Activated CD4-positive, alpha-beta memory T cell treated with anti-CD3 and anti-CD28 coated beads for 36 hours (primary cell): ENCODE measurements at places on chromosomes 12 and 14. TPM values are rescaled to one million over a fixed set of nuclear protein-coding genes. Genes with fewer than 3 reads are reported as not detected.

- DNase-seq = no peak
Observed at GRCh38 chr14:54589076-54589475, 22.1 kb downstream of the SAMD4A start.

- no peak for DNase-seq
Observed at GRCh38 chr12:100375038-100375735, 18.3 kb downstream of the SLC17A8 start.

GRCh38 chr14:106039400-106039799, 513.0 kb downstream of the TMEM121 start:
- peak; percentile 77 for DNase-seq

GRCh38 chr12:9068600-9068999, 47.1 kb downstream of the A2M start:
- DNase-seq = no peak

DNA sequence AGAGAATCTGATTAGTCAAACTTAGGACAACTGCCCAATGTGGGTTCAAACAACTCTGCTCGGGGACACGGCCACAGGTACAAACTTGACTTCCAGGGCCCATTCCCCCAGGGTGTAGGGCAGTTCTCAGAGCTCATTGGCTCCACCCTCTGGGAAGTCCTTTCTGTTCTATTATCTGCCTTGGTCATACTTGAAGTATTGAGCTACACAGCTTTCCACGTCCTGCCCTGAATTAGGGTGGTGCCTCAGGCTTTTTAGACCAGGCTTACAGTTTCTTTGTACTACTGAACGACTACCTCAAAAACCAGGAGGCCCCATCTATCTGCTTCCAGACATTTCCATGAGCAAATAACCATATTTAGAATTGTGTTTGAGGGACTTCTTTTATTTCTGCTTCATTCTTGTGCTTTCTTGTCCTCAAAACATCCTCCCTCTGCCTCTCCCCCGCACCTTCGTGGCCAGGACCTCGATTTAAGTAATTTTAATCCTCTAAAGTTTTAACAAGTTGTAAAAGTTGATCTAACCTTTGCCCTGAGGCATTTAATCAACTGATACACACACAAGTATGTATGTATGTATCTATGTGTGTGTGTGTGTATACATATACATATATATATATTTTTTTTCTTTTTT, 281.7 kb upstream of the AMIGO2 start:
- peak; percentile 73 for DNase-seq

- no peak for DNase-seq
Observed at GRCh38 chr12:80470403-80470802, 26.4 kb downstream of the PTPRQ start.

DNA sequence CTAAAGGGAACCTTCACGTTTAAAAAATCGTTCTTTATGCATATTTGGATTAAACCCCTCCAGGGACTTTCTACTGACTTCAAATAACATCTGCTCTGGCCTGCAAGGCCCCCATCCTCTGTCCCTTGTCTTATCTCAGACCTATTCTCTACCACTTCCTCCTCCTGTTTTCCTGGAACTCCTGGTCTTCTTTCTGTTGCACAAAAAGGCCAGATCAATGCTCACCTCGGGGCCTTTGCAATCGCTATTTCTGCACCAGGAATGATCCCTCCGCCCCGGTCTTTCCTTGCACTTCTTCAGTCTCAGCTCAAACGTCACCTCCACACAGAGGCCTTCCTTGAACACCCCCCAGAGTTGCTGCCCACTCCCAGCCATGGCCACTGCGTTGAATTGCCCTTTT, 57.6 kb upstream of the BEGAIN start:
- no peak for DNase-seq

DNA sequence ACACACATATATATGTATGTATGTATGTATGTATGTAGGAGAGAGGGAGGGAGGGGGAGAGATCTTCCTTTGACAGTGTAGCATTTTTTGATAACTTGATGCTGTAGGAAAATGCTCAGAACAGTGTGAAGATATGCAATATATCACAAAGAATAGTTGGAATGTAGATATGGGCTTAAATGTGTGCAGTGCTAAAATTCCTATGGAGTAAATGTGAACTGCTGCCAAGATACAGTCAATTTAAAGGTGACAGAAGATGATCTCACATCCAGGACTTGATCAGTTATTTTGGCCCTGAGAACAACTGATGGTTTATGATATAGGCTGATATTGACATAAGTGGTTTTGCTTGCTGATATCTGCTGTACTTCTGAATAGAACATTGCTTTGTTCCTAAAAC, 84.2 kb downstream of the DAAM1 start:
- no peak for DNase-seq

- DNase-seq = peak; percentile 2
Observed at GRCh38 chr12:52248541-52249461, 15.8 kb downstream of the KRT7 start.

- DNase-seq = no peak
Observed at GRCh38 chr14:26621807-26622560, 24.2 kb upstream of the NOVA1 start.

- DNase-seq = peak; percentile 89
Observed at GRCh38 chr12:46269429-46270241, 792 bp upstream of the SLC38A1 start.

DNA sequence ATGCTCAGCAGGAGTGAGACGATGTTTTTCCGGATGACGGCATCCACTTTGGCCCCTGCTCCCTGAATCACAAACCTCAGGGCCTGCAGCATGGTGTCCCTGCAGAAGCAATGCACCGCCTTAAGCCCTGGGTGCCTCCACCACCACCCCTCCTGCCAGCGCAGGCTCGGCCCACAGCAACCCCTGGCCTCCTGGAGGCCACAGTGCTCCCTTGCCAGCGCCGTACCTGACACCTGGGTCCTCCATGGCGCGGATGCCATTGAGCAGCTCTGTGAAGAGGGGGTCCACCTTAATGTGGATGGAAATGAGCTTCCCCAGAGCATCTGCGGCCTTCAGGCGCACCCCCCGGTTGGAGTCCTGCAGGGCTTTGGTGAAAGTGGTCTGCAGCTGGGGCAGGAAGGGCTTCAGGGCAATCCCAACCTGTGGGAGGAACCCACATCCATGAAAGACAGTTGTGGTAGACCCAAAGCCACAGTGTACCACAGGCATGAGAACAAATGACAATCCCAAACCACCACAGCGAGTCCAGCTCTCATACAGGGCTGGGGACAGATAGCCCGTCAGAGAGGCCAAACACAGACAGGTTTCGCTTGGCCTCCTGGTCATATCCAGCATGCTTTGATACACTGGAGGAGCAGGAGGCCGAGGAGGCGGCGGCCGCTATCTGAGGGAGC, 17.9 kb upstream of the RAB35 start:
- no peak for DNase-seq

DNA sequence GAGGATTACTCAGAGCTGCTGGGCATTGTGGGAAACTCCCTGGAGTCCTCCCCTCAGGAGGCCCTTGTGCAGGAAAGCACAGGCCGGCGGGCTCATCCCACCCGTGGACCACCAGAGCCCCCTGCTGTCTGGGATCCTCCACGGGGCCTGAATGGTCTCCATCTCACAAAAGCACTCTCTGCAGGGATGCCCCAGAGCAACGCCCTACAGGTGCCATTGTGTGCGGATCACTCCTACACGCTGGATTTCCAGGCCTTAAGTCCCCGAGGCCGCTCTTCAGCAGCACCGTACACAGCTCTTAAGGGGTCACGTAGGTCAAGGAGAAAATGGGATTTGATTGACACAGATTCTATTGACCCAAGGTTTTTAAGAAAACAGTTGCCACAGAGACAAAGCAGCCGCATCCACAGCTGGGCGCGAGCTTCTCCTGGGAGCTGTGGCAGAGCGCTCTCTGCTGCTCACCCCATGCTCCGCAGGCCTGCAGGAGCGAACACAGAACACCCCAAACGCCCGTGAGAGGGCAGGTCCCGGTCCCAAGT, 36.7 kb upstream of the RIMBP2 start:
- no peak for DNase-seq

CLEC7A gene
- total RNA-seq = not detected

NTF3 gene
- not detected for total RNA-seq

CPSF6 gene
- total RNA-seq = 86.6 TPM

DPF3 gene
- total RNA-seq = 0.39 TPM

OR4E2 gene
- total RNA-seq = not detected

NINJ2 gene
- 5.1 TPM for total RNA-seq

SSTR1 gene
- not detected for total RNA-seq

SLCO1C1 gene
- not detected for total RNA-seq

RIPK3 gene
- 11.0 TPM for total RNA-seq
